ENCODE measurements at places on chromosomes 11 and 22.

- DNase-seq: no peak
These were observed 21.8 kb upstream of the CD5 start for GRCh38 chr11:61080526-61080925.

- no peak for DNase-seq
These were observed 17.7 kb downstream of the MOGAT2 start for GRCh38 chr11:75735181-75735845.

DNA sequence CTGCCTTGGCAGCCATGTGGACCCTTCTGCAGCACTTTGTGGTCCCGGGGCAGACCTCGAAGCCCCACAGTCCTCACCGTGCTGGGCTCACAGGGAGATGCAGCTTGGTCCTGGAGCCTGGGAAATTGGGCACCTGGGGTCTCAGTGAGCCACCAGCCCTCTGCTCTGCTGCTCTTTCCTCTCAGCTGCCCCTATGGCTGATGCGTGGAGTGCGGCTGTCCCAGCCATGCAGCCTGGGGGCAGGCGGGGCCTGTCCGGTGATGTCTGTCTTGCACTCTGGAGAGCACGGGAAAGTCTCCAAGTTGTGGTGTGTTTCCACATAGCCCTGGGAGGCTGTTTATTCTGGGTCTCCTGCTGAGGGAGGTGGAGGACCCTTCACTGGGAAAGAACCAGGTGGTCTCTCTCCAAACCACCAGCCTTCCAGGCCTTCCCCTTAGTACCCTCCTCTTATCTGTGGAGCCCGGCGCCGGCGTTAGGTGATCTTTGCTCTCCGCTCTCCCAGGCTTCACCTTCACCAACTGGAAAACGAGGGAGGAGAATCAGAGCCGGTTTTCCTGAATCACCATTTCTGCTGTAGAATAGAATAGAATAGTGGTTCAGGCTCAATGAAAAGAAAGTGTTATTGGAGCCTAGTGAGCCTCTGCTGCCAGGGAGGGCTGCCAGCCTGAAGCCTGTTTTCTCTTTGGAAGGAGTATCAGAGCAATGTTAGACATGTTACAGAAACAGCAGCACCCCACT, 41.2 kb upstream of the GRAMD4 start:
- DNase-seq: peak; percentile 75

DNA sequence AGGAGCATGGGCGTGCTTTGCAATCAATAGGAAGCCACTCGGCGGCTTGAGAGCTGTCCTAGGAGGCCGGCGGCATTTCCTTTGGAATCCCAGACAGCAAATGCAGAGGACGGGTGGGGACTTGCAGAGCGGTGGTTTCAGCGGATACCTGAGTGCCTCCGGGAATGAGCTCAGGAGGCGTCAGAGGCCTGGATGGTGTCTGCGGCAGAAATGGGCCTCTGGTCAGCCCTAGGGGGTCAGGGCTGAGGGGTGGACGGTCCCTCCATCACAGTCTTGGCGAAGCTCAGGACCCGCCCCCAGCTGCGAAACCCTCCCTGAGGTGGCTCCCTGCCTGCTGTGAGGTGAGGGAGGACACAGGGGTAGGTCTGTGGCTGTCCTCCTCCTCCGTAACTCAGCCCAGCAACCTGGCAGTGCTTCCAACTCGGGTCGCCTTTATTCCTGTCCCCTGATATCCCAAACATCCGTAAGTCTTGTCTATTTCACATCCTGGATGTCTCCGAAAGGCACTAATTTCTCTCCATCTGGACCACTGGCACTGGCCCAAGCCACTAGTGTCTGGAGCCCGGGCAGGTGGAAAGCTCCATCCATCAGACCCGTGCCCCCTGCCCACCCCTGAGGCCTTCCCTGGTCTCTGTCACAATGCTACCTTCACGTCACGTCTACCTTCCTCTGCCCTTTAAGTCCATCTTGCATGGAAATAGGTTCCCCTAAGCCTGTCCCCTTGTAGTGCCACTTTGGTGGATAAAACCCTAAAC, 686.6 kb downstream of the BRD1 start:
- DNase-seq: no peak

GRCh38 chr11:6608726-6609501, 3.1 kb downstream of the TAF10 start:
- no peak for DNase-seq

DNA sequence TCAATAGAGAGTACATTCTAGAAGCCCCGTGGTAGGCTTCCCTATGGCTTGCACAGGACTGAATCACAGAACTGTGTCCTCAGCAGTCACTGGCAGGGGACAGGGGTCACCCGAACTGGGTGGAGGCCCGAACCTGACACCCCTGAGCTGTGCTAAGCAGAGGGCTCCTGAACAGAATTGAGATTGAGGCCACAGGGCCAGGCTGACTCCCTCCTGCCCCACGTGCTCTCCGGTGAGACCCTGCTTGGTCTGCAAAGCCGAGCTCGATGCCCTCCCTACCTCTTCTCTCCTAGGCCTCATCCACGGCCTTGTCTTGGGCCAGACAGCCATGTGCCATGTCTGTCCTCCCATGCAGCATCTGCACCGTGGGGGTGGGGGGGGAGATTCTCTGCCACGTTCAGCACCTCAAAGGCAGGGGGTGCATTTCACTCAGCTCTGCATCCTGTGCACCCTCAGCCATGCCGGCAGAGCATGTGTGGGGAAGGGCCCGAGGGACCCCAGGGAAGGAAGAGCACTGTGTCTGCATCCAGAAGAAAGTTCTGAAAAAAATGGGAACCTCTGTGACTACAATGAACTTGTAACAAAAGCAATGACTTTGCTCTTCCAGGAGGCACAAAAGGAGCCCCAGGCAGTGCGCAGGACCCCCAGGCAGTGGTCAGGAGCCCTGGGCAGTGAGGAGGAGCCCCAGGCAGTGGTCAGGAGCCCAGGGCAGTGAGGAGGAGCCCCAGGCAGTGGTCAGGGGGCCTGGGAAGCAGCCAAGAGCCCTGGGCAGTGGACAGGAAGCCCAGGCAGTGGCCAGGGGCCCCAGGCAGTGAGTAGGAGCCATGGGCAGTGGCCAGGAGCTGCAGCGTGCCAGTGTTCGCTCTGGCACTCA, 76.7 kb upstream of the SEPTIN5 start:
- DNase-seq: no peak

GRCh38 chr22:48424201-48424627, 1403.5 kb downstream of the BRD1 start:
- DNase-seq: no peak

- no peak for DNase-seq
These were observed 3.2 kb upstream of the PATE3 start for GRCh38 chr11:125784678-125785077.

DNA sequence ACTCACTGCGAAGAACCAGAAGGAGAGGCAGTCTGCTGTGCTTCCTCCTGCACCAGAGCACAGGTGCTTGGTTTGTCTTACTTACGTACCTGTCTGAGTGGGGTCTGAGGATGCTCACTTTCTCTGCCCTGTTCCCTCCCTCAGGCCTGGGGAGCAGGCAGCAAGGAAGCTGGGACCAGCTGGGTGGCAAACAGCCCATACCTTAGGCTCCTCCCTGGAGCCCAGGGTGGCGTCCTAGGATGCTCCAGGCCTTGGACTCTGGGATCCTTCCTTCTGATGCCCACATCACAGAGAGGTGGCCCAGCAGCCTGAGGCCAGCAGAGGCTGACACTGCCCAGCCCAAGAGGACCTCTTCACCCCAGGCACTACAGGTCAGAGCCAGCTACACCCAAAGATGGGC, 593.2 kb downstream of the BRD1 start:
- no peak for DNase-seq

DNA sequence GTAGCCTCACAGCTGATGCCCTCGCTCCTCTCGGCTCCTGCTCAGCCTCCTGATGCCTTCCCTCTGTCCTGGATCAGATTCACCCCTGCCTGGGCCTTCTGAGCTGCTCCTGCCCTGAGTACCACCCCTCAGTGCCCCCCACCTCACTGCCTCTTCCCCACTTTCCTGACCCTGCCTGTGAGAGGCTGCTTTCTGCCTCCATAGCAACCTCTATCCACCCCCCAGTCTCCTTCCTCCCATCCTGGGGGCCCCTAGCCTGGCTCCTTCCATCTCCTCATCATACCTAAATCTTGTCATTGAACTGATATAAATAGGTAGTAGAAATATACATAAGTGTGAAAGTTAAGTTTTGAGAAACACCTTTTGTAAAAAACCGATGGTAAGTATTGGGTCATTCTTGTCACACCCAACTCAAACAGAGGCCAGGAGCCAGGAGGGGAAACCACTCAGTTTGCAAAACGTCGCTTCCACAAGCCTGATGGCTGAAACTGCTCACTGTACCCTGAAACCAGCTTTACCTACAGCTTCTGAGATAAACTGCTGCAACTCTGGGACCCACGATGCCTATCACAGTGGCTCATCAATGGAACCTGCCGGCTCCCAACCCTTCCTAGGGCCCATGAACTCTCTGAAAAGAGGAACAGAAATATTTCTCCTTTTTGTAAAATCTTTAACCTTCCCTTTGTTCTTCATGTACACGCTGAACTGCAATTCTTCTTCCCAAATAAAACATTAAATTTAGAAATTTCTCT, 4.8 kb upstream of the APOBEC3H start:
- no peak for DNase-seq

DNA sequence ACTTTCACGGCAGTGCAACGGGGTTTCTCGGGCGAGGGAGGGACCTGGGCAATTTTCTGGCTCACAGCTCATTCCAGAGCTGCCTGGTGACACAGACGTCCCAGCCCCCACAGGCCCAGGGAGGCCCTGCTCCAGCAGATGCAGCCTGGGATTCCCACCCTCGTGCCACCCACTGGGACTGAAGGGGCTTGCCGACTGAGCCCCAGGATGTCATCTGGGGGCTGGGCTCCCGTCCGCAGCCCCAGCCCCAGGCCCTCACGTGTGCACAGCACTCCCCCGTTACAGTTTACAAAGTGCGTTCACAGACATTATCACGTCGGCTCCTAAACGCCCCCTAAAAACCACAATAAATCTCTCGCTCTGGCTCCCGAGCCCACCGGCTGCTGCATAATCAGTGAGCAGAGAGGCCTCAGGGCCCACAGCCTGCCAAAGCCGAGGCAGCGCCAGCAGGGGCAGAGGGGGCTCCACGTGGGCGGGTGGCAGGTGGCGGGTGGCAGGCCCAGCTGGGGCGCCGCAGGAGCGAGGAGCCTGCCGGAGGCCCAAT, 76.9 kb upstream of the TCF20 start:
- DNase-seq: peak; percentile 65

GRCh38 chr11:72668629-72669347, 5.4 kb downstream of the PDE2A start:
- no peak for DNase-seq

GRCh38 chr22:28771195-28771791, 1.2 kb upstream of the CCDC117 start:
- no peak for DNase-seq

DNA sequence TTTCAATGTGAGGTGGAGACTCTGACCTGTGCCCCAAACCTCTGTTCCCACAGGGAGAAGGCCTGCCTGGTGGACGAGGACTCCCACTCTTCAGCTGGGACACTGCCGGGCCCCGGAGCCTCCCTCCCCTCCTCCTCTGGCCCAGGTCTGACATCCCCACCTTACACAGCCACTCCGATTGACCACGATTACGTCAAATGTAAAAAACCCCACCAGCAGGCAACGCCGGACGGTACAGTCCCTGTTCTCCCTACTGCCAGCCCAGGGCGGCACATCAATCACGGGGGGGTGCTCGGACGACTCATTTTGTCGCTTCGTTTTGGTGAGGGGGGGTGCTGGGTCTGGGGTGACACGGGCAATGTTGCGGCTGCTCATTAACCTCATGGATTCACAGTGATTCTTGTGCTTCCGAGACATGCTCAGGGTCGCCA, 83.3 kb upstream of the SUSD2 start:
- no peak for DNase-seq

- no peak for DNase-seq
These were observed 63.8 kb downstream of the ST14 start for GRCh38 chr11:130223291-130223971.

GRCh38 chr11:10793470-10794255, 15.1 kb downstream of the EIF4G2 start:
- DNase-seq: no peak

DNA sequence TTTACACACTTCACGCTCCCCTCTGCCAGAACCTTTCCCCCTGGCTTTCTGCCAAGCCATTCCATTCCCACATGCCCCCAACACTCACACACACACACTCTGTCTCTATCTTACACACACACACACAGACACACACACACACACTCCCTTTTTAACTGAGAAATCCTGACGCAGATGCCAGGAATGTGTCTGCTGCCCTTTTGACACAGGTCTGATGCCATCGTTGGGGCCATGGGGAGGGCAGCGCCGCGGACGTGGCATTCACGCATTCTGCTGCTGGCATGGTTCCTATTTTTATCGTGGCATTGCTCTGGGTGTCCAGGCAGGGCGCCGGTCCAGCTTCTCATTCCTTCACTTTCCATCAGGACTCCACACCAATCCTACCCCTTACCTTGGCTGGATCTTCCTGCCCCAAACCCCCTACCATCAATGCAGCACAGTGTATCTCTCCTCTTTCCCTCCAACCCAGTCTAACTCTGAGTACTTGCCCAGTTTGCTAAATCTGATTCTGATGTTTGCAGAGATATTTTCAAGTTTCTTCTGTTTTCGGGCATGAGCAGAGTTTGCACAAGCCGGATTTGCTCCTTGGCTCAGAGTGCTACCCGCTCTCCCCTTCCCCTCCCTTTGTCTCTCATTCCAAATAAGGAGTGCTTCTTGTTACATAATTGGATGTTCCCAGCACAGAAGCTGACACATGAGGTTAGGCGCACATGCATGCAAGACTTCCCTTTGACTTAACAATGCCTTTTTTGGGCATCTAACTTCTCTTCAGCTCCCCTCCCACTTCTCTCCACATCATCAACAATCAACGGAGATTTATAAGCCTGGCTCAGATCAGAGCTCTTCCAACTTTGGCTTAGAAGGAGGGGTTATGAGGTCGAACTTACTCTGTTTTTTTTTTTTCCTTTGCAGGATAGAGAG, 18.8 kb downstream of the SNX19 start:
- DNase-seq: no peak

DNA sequence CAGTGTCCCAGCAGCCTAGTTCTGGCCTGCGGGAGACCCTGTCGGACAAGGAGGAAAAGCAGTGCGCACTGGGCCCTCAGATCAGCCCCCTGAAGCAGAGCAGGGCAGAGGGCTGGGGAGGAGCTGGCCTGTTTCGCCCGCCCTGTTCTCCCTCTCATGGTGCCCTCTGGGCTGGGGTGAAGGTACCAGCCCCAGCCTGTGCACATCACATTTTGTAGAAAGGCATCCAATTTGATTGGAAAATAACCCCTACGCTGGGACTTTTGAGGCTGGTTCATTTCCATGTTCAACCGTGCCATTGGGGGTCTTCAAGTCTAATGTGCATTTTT, 832 bp upstream of the NAP1L4 start:
- no peak for DNase-seq

- peak; percentile 64 for DNase-seq
These were observed at the start of gene VEGFB for GRCh38 chr11:64233913-64234586. VEGFB (plus strand) TSS chr11:64234584; CDS start chr11:64234834, 250 bp downstream.

DNA sequence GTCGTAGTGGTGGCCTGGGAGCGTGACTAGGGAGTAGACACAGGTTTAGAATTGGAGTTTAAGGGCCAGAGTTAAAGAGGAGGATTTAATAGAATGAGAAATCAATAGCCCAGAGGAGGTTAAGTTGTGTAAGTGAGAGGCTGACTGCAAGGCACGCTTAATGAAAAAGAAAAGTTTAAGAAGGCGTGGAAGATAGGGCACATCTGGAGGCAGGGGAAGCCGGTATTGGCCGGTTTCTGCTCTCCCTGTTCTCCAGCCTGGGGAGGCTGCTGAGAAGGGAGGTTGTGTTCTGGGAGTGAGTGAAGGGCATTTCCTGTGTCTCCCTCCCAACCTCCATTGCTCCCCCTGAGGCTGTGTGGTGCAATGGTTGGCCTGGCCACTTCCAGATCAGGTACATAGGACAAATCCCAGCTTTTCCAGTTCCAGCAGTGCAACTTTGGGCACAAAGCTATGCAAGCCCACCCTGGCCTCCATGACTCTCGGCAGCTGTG, 6.3 kb downstream of the GRIK4 start:
- no peak for DNase-seq

All from BE2C (cell line).